Osteoblast (primary cell): ENCODE measurements at places on chromosomes 12 and 14. TPM values are rescaled to one million over a fixed set of nuclear protein-coding genes. Genes with fewer than 3 reads are reported as not detected.
A peak's percentile ranks its signal among the peaks of the same experiment; 100 is the strongest.

Gene NPFF
- total RNA-seq, result not detected in 2 replicates

Gene MCRS1
- total RNA-seq, result 51.0 and 56.5 TPM in 2 replicates

- peak; percentile 29 for DNase-seq
Observed at GRCh38 chr14:70398706-70399431, 18.0 kb downstream of the SYNJ2BP start.

Gene PZP
- total RNA-seq, result not detected in 2 replicates

- no peak for DNase-seq
Observed at GRCh38 chr12:57929092-57929830, 12.1 kb upstream of the ATP23 start.

DNA sequence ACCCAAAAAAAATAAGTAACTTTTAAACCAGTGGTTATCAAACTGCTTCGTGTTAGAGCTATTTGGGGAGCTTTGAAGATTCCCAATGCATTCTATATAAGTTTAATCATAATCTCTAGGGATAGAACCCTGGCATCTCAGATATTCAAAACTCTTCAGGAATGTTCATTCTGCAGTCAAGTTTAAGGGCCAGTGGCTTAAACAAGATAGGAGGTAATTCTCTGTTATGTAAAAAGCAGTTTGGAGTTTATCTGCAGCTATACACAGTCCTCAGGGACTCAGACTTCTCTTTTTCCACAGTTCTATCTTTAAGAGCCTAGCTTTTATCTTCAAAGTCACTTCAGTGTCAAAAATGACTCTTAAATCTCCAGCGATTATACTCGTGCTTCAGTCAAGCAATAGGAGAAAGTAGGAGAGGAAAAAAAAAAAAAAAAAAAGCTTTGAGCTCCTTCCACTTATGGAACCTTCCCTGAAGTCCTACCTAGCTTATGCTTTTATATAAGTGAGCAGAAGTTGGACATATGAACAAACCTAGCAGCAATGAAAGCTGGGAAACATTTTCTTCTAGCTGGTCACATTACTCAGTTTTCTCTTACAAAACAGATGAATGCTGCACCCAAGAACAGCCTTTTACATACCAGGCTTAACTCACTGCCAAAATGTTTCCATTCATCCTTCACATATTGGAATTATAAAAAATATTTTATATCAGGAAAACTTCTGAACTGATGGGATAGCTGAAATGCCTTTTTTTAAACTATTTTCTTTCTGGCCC is 302.8 kb downstream of the FSCB start:
- DNase-seq, result no peak
